ENCODE measurements at places on chromosomes 4 and X. TPM values are rescaled to one million over a fixed set of nuclear protein-coding genes. Genes with fewer than 3 reads are reported as not detected.

GRCh38 chr4:118936406-118936805 is 47.8 kb downstream of the SYNPO2 start:
- no peak overlapping the region for H3K27ac ChIP-seq
- H3K36me3 ChIP-seq: no peaks in the 10 kb centered on the region
- no peak overlapping the region for H3K4me3 ChIP-seq

- no peak for DNase-seq
- no peaks in the 10 kb centered on the region for H3K36me3 ChIP-seq
- H3K4me3 ChIP-seq: no peak overlapping the region
- no peaks in the 10 kb centered on the region for H3K4me1 ChIP-seq
These were observed 73.9 kb downstream of the KDR start for GRCh38 chr4:55051532-55051931.

Gene GPR173
- 8.1 TPM for total RNA-seq

DNA sequence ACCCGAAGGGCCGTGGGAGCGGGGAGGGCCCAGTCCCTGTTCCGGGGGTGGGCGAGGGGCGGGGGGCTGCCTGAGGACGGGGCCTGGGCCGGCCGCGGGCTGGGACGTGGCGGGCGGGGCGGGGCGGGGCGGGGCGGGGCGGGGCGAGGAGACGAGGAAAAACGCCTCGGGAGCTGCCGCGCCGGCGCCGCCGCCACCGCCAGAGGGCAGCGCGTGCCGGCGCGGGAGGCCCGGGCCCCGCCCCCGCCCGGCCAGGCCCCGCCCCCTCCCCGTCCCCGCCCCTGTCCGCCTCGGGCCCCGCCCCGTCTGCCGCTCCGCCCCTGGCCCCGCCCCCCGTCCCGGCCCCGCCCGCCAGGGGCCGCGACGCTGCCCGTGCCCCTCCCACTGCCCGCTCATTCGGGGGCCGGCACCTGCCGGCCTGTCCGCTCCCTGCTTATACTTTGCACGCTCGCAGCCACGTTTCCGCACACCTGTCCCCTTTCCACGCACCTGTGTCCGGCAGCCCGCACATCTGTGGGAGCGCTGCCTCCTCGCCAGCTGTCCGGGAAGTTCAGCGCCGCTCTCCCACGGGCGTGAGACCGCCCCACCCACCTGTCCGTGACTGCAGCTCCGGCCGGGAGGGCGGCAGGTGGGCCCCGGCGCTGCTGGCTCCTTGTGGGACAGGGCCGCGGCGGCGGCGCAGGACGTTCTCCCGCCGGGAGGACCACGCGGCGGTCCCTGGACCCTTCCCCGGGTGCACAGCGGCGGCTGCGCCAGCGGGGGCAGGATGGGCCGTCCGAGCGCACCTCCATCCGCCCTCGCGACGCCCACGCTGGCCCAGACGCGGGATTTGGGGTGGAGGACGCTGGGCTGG is 1.7 kb upstream of the FGFRL1 start:
- H3K36me3 ChIP-seq: no peaks in the 10 kb centered on the region
- H3K4me3 ChIP-seq: peak overlapping the region; percentile 64
- H3K27ac ChIP-seq: no peak overlapping the region

Gene JCHAIN
- total RNA-seq: not detected

DNA sequence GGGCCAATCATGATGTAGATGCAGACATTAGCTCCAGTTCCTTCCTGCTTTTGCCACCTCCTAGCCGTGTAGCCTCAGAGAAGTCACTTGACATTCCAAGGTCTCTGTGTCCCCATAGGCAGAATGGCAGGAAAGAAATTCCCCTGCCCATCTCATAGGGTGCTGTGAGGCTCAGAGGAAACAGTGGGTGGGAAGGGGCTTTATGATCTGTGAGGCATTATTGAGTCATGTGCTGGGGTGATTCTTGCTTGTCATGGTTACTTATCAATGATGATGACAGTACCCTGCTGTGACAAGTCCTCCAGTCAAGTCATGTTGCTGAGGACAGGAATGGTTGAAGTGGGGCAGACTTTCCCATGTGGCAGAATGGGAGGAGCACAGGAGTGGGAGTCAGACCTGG is 63.7 kb downstream of the MSX1 start:
- no peak overlapping the region for H3K4me3 ChIP-seq
- no peak overlapping the region for H3K27ac ChIP-seq
- no peaks in the 10 kb centered on the region for H3K4me1 ChIP-seq
- no peaks in the 10 kb centered on the region for H3K27me3 ChIP-seq
- no peak for DNase-seq
- no peaks in the 10 kb centered on the region for H3K36me3 ChIP-seq

- no peaks in the 10 kb centered on the region for H3K27me3 ChIP-seq
- peaks cover 16% of the 10 kb centered on the region for H3K4me1 ChIP-seq
- no peak for DNase-seq
These were observed 4.8 kb downstream of the TBC1D14 start for GRCh38 chr4:6914448-6914847.

GRCh38 chrX:46327566-46328115 is 217.6 kb downstream of the ZNF674 start:
- no peak overlapping the region for H3K4me3 ChIP-seq
- H3K4me1 ChIP-seq: peaks cover 19% of the 10 kb centered on the region
- H3K36me3 ChIP-seq: no peaks in the 10 kb centered on the region
- peak overlapping the region; percentile 51 for H3K27ac ChIP-seq
- H3K27me3 ChIP-seq: no peaks in the 10 kb centered on the region

Gene DUSP9
- total RNA-seq: 0.20 TPM

DNA sequence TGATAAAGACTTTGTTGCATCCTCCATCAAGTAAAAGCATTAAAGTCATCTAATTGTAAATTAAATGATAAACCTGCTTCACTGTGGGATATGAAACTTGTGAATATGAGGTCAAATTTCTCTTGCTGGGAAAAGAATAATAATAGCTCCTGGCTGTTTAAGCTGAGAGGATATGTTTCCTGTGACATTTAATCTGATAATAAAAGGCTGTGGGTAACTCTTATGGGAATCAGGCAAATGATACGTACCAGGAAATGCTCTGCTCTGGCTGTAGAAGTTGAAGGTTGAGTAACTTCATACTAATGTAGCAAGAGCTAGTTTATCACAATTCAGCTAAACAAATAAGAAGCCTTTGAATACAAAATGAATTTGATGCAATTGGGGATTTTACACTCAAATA is 574.6 kb downstream of the RAPGEF2 start:
- peaks cover 2% of the 10 kb centered on the region for H3K27me3 ChIP-seq
- H3K4me3 ChIP-seq: no peak overlapping the region
- no peaks in the 10 kb centered on the region for H3K4me1 ChIP-seq
- DNase-seq: peak; percentile 69

Gene ZFP42
- total RNA-seq: 4.5 TPM

GRCh38 chrX:105114554-105115130 is 105.9 kb downstream of the TEX13A start:
- no peak for DNase-seq
- no peak overlapping the region for H3K4me3 ChIP-seq
- H3K36me3 ChIP-seq: no peaks in the 10 kb centered on the region
- H3K27ac ChIP-seq: no peak overlapping the region

DNA sequence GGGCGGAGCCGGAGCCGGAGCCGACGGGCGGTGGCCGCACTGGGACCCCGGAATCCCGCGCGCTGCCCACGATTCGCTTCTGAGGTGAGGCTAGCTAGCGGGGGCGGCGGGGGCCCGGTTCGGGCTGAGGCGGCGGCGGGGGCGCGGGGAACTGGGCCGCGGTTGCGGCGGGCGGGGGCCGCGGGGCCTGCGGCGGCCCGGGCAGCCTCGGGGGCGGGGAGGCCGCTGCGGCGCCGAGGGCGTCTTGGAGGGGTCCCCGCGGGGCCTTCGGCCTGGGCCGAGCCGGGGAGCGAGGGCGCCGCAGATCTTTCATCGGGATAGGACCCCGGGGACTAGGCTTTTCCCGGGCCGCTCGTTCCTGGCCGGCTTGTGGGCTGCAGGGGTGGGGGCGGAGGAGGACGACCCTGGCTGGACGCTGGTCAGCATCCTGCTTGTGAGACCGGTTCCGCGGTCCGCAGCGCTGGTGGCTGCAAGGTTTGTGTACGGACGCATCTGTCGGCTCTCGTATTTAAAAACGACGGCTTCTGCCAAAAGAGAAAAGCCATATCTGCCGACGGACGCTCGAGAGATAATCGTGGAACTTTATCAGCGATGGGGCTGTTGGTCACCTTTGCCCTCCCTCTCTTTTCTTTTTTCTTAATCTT is 419 bp downstream of the ADD1 start:
- peak overlapping the region; percentile 90 for H3K4me3 ChIP-seq
- peak overlapping the region; percentile 70 for H3K27ac ChIP-seq
- peaks cover 10% of the 10 kb centered on the region for H3K4me1 ChIP-seq
- H3K36me3 ChIP-seq: no peaks in the 10 kb centered on the region

GRCh38 chr4:13534344-13535063 is 9.8 kb downstream of the NKX3-2 start:
- DNase-seq: no peak
- H3K4me1 ChIP-seq: no peaks in the 10 kb centered on the region
- peaks cover 99% of the 10 kb centered on the region for H3K27me3 ChIP-seq
- no peak overlapping the region for H3K27ac ChIP-seq
- no peak overlapping the region for H3K4me3 ChIP-seq

Gene DMRTC1
- not detected for total RNA-seq

Gene CHIC1
- 11.9 TPM for total RNA-seq

- H3K4me1 ChIP-seq: no peaks in the 10 kb centered on the region
- H3K27me3 ChIP-seq: no peaks in the 10 kb centered on the region
- peak; percentile 73 for DNase-seq
- H3K4me3 ChIP-seq: no peak overlapping the region
These were observed 169.4 kb upstream of the BANK1 start for GRCh38 chr4:101621120-101621519.

Data from astrocyte (in vitro differentiated cells and primary cell).